ENCODE measurements at places on chromosomes 1 and 21.

- no peak for DNase-seq
Observed at GRCh38 chr1:217322834-217323233, 308.1 kb downstream of the GPATCH2 start.

DNA sequence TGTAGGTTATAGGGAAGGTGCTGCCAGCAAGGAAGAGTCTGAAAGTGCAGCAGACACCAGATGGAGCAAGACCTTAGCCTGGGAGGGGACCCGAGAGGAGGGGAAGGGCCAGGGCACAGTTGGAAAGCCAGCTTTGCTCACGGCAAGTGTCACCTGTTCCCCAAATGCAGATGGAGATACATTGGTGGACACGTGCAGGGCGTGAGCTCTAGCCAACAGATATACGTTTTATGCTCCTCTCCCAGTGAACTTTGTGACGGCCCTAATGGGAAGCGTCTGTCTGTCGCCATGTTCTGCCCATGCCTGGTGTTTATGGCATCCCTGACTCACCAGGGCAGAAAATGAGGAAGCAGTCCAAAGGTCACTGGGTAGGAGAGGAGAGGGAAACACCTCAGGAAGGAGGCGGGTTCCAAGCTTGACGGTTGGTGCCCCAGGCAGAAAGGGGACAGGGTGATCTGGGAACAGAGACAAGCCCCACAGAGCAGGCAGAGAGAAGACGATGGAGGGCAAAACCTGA, 7.6 kb downstream of the GPA33 start:
- DNase-seq = no peak

DNA sequence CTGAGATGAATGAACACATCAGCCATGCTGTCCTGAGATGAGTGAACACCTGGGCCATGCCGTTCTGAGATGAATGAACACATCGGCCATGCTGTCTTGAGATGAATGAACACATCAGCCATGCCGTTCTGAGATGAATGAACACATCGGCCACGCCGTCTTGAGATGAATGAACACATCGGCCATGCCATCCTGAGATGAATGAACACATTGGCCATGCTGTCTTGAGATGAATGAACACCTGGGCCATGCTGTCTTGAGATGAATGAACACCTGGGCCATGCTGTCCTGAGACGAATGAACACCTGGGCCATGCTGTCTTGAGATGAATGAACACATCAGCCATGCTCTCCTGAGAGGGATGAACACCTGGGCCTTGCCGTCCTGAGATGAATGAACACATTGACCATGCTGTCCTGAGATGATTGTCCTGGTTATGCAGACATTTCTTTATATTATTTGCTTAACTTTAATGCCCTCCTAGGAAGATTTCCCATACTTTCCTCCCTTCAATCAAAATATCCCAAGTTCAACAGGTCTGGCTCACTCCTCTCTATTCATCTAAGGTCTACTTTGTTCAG, 48.6 kb upstream of the COL6A1 start:
- DNase-seq = no peak

DNA sequence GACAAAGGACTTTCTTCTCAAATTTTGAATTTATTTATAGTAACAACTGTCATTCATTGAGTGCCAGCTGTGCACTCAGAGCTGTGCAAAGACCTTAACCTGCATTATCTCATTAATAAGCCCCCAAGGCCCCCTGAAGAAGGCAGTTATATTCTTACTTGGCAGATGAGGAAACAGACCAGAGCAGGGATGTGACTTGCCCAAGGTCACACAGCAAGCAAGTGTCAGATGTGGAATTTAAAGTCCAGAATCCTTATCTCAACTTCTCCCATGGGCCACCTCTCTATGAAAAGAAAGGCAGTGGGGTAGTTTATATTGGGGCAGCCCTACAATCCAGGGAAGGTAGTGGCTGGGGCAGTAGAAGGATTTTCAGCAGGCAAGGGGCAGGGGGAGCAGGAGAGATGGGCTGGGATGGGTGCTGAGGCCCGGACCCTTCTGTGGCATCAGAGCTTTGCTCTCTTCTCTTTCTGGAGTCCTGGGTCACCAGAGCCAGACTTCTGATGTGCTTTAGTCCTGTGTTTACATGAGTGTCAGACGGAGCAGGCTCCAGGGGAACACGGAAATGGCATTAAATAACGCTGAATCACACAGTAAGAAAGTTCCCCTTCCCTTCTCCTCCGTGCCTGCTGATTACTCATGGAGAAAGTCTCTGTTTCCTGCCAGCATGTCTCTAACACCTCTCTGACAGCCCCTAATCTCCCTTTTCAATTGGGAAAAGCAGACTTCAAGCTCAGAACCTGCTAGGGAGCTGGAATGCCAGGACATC, 39.5 kb downstream of the EPHB2 start:
- DNase-seq = peak; percentile 2

DNA sequence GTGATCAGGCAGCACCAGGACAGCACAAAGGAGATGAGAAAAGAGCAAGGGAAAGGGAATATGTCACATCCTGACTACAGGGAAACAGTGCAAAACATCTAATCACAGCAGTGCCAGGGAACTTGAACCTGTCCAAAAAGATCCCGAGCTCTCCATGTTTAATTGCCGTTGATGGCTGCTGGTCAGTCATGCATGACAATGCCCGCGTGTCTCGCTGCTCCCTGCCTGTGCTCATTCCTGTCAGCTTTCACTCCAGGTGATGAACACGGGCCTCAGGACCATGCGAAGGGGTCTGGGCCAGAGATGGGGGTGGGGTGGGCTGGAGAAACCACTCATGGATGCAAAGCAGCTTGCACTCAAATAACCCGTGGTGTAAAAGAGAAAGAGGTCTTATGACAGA, 287.0 kb downstream of the GPATCH2 start:
- DNase-seq = no peak

DNA sequence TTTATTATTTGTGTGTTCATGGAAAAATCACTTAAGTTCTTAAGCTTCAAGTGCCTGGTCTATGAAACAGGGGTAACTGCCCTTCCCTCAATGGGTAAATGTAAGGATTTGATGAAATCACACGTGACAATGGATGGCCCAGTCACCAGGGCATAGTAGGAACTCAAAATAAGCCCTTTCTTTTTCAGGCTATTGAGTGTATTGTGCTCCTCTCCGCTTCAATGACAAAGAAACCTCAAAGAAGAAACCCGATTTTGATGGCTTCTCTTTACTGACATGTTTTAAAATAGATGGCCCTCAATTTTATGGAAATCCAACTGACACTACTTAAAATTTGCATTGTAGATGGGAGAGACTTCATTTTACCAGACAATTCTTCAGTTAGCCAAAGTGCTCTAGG, 543.5 kb downstream of the OMA1 start:
- DNase-seq = no peak
